T-helper 1 cell (primary cell): ENCODE measurements at places on chromosomes 5 and 9.

DNA sequence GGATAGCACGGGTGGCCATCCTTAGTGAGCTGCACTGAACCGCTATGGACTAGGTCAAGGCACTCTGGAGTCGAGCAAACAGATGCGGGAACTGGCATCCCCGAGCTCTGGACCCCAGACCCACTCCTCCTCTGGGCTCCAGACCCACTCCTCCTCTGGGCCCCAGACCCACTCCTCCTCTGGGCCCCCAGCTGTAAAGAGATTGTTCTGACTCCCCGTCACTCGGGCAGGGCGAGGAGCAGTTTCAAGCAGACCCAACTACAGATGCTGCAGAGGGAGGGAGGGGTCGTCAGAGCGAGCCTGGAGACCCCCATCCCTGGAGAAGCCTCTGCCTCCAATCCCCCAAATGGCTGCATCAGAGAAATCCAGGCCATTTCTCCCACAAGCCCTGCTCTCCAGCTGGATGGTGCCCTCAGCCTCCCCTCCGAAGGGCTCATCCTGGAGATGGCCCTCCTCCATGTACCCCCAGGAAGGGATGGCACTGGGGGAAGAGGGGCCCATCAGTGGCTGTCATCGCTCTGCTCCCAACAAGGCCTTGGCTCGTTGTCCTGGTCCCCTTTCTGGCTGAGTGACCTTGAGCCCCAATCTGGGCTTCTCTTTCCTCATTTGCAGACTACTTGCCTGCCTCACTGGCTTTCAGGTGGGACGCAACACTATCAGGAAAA, 38.7 kb downstream of the DUSP1 start:
- DNase-seq, result no peak

DNA sequence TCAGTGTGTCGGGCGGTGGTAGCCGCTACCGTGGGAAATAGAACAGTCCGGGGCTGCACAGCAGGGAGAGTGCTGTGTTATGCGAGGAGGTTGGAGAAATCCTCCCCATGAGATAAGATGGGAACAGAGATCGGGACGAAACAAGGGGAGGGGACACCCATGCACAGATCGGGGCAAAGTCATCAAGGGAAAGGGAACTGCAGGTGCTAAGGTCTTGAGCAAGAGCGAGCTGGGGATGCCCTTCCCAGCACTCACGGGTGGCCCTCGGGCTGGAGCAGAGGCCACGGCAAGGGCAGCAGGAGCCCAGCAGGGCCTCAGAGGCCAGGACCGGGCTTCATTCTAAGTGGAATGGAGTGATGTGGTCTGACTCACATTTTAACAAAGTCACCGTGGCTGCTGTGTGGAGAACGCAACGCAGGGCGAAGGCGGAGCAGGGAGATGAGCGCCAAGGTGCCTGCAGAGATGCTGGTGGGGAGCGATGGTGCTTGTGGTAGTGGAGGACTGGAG, 7.7 kb downstream of the IL13 start:
- DNase-seq, result no peak

GRCh38 chr5:56052735-56053134, 58.0 kb upstream of the IL6ST start:
- DNase-seq, result no peak

DNA sequence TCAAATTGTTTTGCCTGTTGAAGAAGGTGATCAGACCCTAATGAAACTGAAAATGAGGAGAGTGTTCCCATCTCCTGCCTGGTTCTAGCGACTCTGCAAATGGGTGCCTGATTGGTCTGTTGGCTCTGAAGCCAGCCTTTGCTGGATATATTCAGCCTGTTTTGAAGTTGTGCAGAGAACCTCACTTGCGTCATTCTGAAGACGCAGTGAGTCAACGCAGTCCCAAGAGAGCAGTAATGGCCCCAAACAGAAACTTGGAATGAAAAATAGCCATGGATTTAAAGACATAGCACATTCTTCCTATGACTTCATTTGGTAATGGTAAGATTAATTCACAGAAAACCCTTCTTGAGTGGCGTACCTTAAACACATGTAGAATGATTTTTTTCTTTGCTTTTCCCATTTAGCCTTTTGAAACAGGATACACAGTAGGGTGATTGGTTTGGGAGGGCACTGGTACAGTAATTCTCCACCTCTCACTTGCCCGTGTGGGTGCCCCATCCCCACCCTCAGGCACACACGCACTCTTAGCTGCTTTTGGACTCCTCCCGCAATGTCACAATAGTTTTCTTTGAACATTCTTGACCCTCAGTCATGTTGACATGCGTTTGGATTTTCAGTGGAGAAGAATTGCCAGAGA, 54.1 kb upstream of the ABL1 start:
- no peak for DNase-seq

GRCh38 chr5:138737494-138738265, 15.5 kb upstream of the CTNNA1 start:
- no peak for DNase-seq
